ENCODE measurements at places on chromosomes 1 and 21.

- no peak for DNase-seq
Observed at GRCh38 chr1:162302306-162303003, 74.2 kb downstream of the SPATA46 start.

DNA sequence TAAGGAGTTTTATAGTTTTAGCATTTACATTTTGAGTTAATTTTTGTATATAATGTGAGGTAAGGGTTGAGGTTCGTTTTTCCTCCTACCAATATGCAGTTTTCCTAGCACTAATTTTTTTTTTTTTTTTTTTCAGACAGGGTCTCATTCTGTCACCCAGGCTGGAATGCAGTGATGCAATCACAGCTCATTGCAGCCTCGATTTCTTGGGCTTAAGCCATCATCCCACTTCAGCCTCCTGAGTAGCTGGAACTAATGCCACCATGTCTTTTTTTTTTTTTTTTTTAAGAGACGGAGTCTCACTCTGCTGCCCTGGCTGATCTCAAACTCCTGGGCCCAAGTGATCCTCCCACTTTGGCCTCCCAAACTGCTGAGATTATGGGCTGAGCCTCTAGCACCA, 2.5 kb upstream of the UBASH3A start:
- no peak for DNase-seq

DNA sequence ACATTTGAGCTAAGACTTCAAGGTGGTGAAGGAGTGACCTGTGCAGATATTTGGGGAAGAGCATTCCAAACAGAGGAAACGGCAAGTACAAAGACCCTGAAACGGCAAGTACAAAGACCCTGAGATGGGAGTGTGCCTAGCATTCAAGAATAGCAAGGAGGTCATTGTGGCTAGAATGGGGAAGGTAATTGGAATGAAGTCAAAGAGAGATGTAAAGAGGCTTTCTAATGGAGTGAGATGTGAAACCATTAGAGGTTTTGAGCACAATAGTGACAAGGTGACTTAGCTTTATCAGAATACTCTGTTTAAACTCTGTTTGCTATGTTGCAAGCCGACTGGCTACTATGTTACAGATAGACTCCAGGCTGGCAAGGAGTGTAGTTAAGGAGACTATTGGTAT, 4.4 kb downstream of the CDC7 start:
- DNase-seq, result no peak

DNA sequence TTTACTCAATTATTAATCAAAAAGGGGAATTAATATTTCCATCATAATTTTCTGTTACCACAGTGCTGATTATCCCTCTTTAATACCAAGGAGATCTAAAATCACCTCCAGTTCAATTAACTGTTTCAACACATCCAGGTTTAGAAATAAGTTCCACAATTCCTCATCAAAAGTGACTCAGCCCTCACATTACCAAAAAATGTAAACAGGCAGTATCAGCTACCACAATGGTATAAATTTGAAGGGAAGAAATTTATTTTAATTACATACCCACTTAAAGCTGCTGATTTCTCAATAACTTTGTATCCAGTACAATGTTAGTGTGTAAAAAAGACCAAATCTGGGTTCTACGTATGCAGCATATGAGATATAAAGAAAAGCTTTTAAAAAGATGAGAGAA, 51.9 kb downstream of the EIF4G3 start:
- no peak for DNase-seq

DNA sequence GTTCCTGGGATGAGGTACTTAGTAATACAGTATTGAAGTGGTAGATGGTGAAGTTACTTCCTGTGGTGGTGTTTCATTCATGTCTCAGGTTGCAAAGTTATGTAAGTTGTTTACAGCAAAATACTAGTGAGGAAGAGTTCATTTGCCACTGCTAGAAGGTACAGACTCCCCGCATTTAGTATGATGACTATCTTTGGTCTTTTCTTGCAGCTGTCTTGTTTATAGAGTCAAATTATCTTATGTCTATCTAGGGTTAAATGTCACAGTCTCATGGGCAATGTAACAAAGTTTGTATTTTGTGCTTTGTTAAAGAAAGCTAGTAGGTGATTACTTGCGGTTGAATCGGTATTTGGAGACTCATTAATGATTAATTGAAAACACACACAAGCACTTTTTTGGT, 50.2 kb downstream of the LRRC8D start:
- no peak for DNase-seq

DNA sequence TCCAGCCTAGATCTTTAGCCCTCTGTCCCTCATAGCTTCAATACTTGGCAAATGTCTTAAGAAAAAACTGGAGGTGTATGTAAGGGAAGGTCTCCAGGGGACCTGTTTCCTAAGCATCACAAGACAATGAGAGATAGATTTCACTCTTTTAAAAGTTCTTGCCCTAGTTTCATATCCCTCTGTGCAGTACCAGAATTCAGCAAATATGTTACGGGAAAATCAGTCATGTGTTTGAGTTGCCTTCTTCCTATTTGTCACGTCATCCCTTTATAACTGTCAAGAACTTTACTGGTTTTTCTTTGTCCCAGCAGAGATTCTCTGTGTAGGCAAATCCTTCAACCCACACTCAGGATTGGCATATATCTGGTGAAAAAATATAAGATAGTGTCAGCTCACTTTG, 32.3 kb downstream of the DNASE2B start:
- DNase-seq, result no peak

DNA sequence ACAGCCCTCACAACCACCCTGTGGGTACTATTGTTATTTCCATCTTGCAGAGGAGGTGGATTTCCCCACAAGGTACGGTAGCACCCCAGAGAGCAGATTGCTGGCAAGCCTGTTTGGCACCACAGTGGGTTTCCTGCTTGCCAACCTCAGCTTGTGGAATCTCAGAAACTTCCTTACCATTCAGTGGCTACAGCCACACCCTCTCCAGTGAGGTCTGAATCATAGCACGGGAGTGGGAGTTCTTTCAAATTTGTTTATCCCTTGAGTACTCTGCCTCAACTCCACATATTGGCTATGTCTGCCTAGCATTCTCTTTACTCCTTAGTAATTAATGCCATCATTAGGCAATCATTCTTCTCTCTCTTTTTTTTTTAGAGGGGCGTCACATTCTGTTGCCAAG, 162.1 kb downstream of the PTPRU start:
- no peak for DNase-seq
